Stomach (tissue), 19 donors: ENCODE measurements at places on chromosomes 7 and 10. TPM values are rescaled to one million over a fixed set of nuclear protein-coding genes. Genes with fewer than 3 reads are reported as not detected.

GRCh38 chr10:76492026-76492425 is 1060.6 kb downstream of the LRMDA start:
- DNase-seq, result no peak
- no peaks in the 10 kb centered on the region for H3K27me3 ChIP-seq
- H3K4me1 ChIP-seq, result no peaks in the 10 kb centered on the region
- no peak overlapping the region for H3K27ac ChIP-seq

DNA sequence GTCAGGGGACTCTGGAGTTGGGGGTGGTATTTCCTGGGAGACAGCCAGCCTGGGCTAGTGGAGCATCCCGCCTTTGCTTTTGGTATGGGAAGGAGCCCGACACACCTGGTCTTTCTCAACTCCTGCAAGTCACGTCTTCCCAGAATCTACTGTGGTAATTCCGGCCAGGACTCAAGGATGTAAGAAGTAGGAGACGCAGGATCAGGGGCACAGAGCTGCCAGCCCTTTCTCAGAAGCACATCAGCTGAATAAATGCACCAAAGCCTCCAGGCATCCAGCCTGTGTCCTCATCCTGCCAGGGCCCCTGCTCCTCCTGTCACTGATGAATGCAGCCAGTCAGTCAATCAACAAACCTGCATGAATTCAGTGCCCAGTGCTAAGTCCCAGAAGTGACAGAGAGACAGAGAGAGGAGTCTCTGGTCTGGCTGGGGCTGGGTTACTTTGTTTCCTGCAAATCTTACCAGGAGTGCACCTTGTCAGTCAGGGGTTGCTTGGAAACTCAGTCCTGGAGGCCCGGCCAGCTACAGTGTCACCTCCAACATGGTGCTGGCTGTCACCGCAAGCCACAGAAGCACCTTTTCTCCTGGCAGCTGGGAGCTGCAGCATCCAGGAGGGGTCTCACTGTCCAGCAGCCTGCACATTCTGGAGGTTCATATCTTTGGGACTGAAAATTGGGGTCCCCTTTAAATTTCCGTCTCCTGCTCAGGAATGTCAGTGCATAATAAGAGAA is 101.8 kb downstream of the PTPRE start:
- no peaks in the 10 kb centered on the region for H3K27me3 ChIP-seq
- no peak for DNase-seq
- H3K4me3 ChIP-seq, result no peak overlapping the region

DNA sequence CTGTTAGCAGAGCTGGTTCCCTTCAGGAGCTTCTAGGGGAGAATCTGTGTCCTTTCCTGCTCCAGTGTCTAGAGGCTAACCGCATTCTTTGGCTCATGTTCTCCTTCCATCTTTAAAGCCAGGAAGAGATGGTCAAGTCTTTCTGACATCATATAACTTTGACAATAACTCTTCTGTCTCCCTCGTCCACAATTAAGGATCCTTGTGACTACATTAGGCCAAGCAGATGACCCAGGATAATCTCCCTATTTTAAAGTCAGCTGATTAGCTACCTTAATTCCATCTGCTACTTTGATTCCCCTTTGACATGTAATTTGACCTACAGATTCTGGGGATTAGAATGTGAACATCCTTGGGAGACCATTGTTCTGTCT is 28.1 kb upstream of the SLC26A4 start:
- H3K4me1 ChIP-seq, result no peaks in the 10 kb centered on the region
- no peak for DNase-seq
- no peaks in the 10 kb centered on the region for H3K27me3 ChIP-seq
- no peak overlapping the region for H3K4me3 ChIP-seq
- no peak overlapping the region for H3K27ac ChIP-seq

The SLC26A3 gene
- not detected for total RNA-seq

The TPK1 gene
- 2.3 TPM for total RNA-seq
